Activated CD8-positive, alpha-beta T cell treated with anti-CD3 and anti-CD28 coated beads, Interleukin-2, amount 10 ng/mL, durations not matched to agents 7 days and 5 days (primary cell): ENCODE measurements at places on chromosomes 11 and 22. TPM values are rescaled to one million over a fixed set of nuclear protein-coding genes. Genes with fewer than 3 reads are reported as not detected.

- DNase-seq: no peak
Measured at GRCh38 chr22:50401907-50402306, 58.8 kb downstream of the PPP6R2 start.

- DNase-seq: no peak
Measured at GRCh38 chr11:103076361-103076760, 15.6 kb downstream of the DCUN1D5 start.

- no peak for DNase-seq
Measured at GRCh38 chr11:15093432-15093831, 20.0 kb downstream of the CALCB start.

Gene CDC42EP2
- 1.2 TPM for total RNA-seq

Gene THRSP
- not detected for total RNA-seq

Gene PYGM
- 4.7 TPM for total RNA-seq

- DNase-seq: no peak
Measured at GRCh38 chr11:120703358-120704152, 192.0 kb downstream of the GRIK4 start.

- DNase-seq: peak; percentile 39
Measured at GRCh38 chr11:7657306-7658025, 15.8 kb downstream of the CYB5R2 start.

- no peak for DNase-seq
Measured at GRCh38 chr11:122153746-122154145, 37.7 kb upstream of the BLID start.

- DNase-seq: no peak
Measured at GRCh38 chr11:13923182-13923581, 39.3 kb upstream of the SPON1 start.

- no peak for DNase-seq
Measured at GRCh38 chr11:99901175-99901574, 785.9 kb upstream of the ARHGAP42 start.

DNA sequence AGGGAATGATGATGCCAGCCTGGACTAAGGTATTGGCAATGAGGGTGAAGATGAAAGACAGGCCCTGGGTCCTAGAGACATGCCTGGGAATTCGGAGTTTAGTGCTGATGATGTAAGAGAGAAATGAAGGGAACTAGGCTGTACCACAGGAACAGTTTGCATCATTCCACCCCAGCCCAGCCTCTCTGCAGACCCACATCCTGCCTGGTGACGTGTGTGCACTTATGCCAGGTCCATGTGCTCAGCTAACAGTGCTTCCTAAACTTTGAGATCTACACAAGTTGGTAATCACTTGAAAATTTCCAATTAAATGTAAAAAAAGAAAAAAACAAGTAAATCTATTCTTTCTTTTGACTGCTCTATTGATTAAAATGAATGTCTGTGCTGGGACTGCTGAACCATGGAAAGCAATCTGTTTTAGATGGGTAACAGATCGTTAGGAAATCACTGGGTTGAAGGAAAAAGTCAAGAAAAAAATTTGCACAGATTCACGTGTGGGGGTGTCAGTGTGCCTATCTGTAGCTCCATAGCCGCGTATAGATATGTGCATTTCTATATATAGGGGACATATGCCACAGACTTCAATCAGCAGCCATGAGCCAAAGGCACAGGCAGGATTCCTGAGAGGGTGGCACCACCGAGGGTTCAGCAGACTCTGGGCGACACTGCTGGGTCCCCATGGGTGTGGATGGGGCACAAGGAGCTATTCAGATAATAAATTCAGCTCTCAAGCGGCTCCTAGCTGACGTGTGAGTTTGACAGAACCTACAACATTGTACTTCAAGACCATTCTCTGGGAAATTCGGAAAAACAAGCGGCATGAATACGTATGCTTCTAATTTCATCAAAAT lies 131.1 kb upstream of the OPCML start:
- DNase-seq: no peak

DNA sequence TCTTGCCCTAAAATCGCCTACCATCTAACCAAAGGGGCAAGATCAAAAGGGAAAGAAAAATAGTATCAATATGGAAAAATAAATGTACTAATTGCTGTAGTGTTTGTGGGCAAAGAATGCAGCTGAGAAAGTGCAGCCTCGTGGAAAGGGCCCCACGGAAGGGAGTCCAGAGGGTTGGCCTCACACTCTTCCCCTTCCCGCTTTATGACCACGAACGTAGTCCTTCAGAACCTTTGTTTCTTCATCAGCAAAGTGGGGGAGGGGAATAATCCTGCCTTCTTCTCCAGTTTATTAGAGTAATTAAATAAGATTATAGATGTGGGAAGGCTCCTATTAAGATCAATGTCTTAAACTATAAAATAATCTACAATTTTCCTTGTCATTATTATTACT lies 41.0 kb downstream of the FLI1 start:
- DNase-seq: no peak

- DNase-seq: no peak
Measured at GRCh38 chr11:13762718-13763117, 94.2 kb downstream of the FAR1 start.

Gene ACRV1
- total RNA-seq: not detected

DNA sequence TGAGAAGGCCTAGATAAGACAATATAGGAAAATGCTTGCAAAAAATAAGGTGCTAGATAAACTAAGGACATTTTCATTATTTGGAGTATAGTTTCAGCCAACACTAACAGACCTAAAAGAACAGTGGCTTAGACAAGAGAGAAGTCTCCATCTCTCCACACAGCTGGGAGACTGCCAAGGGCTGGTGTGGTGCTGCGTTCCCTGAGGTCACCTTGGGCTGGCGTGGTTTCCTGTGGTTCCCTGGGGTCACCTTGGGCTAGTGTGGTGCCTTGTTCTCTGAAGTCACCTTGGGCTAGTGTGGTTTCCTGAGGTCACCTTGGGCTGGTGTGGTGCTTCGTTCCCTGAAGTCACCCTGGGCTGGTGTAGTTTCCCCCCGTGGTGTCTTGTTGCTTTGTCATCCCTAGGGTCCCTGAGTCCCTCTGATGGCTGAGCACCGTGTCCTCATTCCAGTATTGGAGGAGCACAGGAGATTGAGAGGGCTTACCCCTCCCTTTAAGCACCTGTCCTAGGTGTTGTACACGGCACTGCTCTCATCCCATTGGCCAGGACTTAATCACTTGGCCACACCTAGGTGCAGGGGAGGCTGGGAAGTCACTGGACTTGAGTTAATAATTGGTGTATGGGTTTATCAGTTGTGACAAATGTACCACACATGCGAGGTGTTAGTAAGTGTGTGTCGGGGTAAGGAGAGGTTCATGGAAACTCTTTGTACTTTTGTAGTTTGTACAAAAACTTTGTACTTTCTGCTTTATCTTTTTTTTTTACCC lies 14.9 kb downstream of the SAMM50 start:
- DNase-seq: no peak

DNA sequence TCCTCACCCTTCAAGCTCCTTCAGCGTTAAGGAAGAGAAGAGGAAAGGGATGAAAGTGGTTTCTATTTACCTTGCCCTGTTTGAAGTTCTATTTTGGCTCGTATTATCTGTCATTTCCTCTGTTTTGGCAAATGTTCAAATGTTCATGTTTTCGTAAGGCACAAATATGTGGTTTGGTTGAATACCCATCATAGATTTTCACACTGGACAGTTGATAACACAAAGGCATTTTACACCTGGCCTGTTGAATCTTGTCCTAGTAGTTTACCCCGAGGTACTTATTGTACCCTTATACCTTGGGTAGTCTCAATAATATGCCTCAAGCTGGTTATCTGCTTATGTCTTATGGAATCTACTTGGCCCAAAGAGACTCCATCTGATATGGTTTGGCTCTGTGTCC lies 706.9 kb downstream of the METTL15 start:
- DNase-seq: no peak

Gene C1QTNF6
- total RNA-seq: 6.1 TPM

Gene RASD2
- total RNA-seq: 0.08 TPM

- DNase-seq: no peak
Measured at GRCh38 chr11:130670200-130670599, 221.8 kb downstream of the ADAMTS15 start.

DNA sequence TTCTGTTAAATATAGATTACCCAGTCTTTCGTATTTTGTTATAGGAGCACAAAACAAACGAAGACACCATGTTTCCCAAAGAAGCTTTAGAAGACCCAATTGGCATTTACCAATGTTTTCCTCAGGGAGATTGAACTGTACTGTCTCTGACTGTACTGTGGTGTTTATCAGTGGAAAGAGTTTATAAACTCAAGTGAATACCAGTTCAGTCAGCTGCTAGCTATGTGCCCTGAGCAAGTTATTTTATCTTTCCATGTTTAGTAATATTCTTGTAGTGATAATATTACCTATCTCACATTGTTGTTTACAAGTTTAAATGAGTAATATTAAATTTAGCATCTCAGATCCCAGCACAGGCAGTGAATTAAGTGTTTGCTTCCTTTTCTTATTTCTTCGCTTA lies 773.2 kb downstream of the KCNA4 start:
- DNase-seq: no peak

Gene GRK3
- total RNA-seq: 36.6 TPM

GRCh38 chr11:6608726-6609501 lies 3.1 kb downstream of the TAF10 start:
- DNase-seq: peak; percentile 17

GRCh38 chr11:117658809-117659208 lies 138.2 kb downstream of the DSCAML1 start:
- no peak for DNase-seq

GRCh38 chr11:69101792-69102695 lies 53.3 kb downstream of the TPCN2 start:
- DNase-seq: no peak

Gene KRTAP5-10
- total RNA-seq: not detected

GRCh38 chr22:37243402-37244113 lies 511 bp downstream of the RAC2 start:
- peak; percentile 56 for DNase-seq

Gene CCDC73
- total RNA-seq: not detected

Gene TLCD5
- total RNA-seq: 0.08 TPM

DNA sequence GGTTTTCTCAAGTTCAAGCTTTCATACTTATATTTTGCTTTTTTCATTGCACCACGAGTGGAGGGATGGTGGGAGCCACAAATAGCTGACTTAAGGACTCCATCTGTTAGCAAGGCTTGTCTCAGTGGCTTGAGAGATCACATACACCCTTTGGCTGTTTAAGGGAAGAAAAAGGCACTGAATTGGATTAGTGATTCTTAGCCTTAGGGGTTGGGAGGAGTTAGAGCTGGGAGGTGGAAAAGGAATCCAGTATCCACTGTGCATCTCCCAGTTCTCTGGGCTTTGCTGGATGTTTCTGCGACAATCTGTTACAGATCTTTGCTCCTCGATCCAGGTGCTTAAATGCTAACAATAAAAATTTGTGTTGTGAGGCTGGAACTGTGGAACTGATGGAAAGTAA lies 593.6 kb downstream of the CNTN5 start:
- DNase-seq: no peak

DNA sequence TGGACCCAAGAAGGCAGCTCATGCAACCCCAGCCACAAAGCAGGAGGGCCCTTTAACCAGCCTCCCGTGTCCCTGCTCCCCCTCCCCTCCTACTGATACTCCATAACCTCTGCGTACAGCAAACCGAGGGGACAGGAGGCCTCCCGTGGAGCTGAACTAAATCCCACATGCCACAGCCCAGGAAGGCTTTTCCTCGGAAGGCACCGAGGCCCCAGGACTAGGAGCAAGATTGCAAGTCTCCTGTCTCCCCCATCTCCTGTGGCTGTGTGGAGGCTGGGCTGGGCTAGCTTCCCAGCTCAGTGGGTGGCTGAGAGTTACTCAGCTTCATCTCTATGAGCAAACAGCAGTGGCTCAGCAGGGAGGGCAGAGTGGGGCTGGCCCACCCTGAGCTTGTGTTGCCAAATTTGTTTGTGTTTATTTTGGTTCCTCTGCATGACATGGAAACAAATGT lies 62.7 kb upstream of the NECTIN1 start:
- no peak for DNase-seq

DNA sequence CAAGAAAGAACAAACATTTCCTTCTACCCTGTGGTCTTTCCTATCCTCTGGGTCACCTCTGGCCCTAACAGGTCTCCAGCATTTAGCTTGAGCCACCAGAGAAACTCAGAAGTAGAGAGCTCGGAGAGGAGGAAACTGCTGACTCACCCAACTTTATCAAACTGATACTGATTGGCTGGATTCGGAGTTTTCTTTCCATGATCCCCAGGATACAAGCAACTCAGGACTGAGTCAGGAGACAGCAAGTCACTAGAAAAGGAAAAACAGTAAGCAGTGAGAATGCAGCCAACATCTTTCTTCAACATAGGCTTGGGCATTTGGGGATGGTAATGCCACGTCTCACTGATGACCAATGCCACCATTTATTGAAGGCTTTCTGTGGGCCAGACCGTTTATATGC lies 32.7 kb downstream of the THOC5 start:
- DNase-seq: no peak

Gene CCDC116
- 1.6 TPM for total RNA-seq

DNA sequence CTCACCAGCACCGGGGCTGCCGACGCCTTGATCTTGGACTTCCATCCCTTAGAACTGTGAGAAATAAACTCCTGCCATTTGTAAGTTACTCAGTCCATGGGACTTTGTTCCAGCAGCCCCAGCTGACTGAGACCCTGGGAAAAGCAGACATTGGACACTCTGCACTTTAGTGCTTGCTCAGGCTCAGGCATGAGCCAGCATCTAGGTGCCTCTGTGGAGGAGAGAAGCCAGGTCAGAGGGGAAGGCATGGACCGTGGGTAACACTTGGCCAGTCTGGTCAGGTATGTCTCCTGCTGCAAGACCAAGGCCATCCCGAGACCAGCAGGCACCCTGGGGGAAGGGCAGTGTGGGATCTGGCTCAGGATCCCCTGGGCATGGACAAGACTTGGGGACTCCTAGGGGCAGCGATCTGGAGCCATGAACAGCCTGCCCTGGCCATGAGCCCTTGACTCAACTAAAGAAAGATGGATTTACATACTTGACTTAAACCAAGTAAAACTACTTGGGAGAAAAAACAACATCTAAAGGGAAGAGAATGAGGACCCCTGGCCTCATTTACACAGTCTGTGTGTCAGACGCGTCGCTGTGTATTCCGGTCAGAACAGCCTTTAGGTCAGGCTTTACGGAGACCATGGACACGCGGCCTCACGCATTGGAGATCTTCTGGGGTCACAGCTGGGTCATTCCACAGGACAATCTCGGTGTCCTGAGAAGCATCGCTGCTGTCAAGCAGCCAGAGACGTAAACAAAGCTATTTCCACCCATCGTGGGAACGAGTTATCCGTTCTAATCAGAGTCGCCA lies 497.1 kb downstream of the BRD1 start:
- DNase-seq: peak; percentile 4

DNA sequence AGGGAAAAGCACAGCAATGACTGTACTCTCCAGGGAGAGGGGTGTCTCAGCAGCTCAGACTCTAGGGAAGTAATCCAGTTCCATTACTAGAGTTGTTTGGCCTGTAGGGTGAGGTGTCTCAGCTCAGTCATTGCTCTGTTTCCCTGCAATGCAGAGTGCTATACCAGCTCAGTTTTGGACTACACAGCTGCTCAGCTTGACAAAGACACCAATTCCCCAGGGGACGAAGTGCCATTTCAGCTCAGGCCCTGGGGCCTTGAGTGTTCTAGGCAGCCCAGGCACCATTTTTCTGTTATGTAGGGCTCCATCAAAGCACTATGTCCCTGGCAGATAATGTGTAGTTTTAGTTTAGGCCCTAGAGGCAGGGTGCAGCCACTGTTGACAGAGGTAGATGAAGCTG lies 18.2 kb downstream of the CALCB start:
- no peak for DNase-seq

Gene SLC22A6
- total RNA-seq: not detected

- DNase-seq: no peak
Measured at GRCh38 chr22:22735695-22736611, 91.5 kb downstream of the GGTLC2 start.
